ENCODE measurements at places on chromosomes 2 and 18.

DNA sequence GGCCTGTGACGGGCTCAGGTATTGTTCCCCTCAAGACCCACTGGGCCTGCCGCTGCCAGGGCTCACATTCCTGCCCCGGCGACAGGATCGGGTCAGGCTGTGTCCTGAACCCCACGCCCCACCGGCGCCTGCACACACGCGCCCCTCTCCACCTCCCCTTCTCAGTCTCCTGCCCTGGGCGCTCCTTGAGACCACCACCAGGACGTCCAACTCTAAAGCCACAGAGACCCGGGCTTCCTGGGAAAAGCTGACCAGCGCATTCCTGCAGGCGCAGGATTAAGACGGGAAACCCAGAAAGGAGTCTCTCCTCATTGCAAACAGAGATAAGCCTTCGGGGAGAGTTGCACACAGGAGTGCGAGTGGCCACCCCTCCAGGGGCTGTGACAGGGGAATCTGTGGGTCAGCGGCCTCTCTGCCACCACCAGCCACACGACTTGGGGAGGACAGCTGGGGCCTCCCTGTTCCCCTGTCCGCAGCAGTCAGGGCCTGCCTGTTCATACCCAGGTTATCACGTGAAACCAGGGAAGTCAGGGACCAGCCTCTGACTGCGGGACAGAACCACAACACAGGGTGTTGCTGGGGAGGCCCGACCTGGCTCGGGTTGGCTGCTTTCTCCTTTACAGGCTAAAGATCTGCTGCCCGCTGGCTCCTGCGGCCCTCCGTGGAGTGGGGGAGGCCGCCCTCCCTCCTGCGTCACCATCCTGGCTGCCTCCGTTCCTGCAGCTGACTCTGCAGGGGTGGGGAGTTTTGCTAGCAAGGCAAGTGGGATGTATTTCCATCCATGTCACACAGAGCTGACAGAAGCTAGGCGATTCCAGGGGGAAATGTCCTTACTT lies 88.8 kb downstream of the ZCCHC2 start:
- DNase-seq, result no peak

- DNase-seq, result no peak
Observed at GRCh38 chr2:219228041-219228910, 1.2 kb downstream of the ATG9A start.

- peak; percentile 56 for DNase-seq
Observed at GRCh38 chr2:241560883-241561474, 2.4 kb downstream of the BOK start.

- DNase-seq, result no peak
Observed at GRCh38 chr18:6598657-6599056, 130.9 kb upstream of the ARHGAP28 start.

DNA sequence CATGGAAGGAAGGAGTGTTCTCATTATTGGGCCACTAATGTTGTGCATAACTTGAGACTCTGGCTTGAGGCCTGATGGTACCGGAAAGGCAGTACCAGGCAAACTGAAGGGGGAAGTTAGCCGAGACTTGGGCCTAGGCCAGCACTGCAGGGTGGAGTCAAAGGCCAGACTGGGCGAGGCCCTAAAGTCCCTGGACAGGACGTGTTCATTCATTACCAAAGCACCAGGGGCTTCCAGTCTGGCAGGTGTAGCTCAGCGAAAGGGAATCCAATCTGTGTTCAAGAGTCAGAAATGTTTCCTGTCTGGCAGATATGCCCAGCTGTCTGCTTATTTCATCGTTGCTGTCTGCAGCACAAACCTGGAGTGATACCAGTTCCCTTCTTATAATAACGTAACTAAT lies 4.7 kb upstream of the ITSN2 start:
- DNase-seq, result peak; percentile 63

DNA sequence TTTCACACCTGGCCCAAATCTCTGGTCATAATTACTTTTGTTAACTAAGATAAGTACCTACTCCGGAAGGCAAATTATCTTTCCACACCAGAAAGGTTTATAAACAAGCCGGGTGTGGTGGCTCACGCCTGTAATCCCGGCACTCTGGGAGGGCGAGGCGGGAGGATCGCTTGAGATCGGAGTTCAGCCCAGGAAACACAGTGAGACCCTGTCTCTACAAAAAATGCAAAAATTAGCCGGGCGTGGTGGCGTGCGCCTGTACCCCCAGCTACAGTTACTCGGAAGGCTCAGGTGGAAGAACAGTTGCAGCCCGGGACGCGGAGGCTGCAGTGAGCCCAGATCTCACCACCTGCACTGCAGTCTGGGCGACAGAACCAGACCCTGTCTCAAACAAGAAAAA lies 2.1 kb downstream of the PUM2 start:
- DNase-seq, result no peak

DNA sequence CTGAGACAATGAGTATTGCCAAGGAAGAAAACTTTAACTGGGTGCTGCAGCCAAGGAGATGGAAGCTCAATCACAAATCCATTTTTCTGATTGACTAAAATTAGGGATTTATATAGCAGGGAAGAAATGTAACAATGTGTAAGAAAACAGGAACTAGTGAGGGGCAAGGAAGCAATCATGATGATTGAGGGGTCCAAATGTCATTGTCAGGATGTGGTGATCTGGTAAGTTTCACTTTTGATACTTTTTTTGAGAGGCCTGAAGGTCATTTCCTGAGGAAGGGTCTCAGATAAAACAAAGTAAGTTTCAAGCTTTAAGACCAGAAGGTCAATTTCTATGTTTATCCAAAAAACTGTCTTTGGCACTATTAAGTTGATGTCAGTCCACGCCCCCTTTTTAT lies 12.0 kb upstream of the GCC2 start:
- no peak for DNase-seq

GRCh38 chr18:32470460-32470713 lies 295 bp downstream of the GAREM1 start:
- DNase-seq, result no peak

- DNase-seq, result no peak
Observed at GRCh38 chr2:238518172-238518820, 91.6 kb downstream of the ASB1 start.

DNA sequence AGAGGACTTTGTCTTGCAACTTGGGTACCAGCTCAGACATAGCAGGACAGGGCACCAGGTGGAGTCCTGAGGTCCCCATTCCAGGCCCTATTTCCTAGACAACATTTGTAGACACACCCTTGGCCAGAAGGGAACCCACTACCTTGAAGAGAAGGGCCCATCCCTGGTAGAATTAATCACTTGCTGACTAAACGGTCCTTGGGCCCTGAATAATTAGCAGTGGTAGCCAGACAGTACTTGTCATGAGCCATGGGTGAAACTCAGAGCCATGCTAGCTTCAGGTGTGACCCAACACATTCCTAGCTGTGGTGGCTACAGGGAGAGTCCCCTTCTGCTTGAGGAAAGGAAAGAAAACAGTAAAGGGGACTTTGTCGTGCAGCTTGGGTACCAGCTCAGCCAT lies 28.5 kb upstream of the ACTR2 start:
- no peak for DNase-seq

DNA sequence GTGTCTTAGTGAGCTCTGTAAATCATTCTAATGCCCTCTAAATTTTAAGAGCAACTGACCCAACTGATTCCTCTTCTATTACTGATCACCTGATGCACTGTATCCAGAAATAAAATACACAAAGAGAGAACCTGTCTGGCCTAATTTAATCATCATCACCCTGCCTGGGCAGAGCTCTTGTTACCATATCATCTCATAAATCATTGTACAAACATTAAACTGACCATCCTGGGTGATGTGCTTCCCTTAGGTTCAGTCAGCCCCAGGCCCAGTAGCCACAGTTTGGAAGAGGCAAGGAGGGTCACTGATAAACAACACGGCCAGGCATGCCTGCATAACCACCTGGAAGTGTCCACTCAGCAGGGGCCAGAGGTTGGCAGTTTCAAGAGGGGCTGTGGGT lies 22.7 kb upstream of the ACMSD start:
- DNase-seq, result peak; percentile 82

- DNase-seq, result no peak
Observed at GRCh38 chr18:47264308-47264700, 12.8 kb upstream of the SKOR2 start.

DNA sequence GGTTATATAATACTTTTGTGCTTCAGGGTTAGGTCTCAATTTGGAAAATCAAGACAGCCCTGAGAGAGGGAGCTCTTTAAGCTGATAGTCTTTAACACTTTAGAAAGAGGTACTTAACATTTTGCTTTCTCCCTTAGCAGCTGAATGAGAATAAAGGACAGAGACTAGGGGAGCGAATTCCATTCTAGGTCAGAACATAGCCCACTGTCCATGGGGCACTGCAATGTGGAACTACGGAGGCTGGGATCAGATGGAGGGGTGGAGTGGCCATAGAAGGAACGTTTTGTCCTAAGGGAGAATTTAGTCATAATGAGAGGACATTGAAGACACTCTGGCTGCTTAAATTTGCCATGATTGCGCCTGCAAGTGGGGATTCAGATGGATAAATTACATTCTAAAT lies 794 bp downstream of the GKN2 start:
- no peak for DNase-seq

- no peak for DNase-seq
Observed at GRCh38 chr2:30288561-30288960, 57.2 kb downstream of the LBH start.

DNA sequence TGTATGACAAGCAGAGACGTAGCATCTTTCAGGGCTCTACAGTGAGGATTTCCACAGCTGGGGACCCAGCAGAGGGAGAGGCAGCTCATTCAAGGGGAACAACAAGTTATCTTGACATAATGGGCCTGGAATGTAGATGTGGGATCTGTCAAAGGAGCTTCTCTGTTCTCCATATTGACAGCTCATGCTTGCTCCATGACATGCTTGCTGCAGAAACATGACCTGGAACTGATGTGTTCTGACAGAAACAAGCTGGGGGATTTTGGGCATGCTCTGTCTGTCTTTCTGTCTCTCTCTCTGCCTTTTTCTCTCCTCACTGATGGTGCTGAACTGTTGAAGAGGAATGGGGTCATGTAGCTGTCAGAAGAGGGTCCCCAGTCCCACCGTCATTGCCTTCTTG lies 79.6 kb downstream of the MMADHC start:
- no peak for DNase-seq

GRCh38 chr2:120759543-120760331 lies 24.1 kb downstream of the GLI2 start:
- no peak for DNase-seq

- DNase-seq, result no peak
Observed at GRCh38 chr2:223696719-223697118, 94.6 kb upstream of the SCG2 start.

Measured in LNCaP clone FGC (cell line).